ENCODE measurements at places on chromosomes 3 and 15.

DNA sequence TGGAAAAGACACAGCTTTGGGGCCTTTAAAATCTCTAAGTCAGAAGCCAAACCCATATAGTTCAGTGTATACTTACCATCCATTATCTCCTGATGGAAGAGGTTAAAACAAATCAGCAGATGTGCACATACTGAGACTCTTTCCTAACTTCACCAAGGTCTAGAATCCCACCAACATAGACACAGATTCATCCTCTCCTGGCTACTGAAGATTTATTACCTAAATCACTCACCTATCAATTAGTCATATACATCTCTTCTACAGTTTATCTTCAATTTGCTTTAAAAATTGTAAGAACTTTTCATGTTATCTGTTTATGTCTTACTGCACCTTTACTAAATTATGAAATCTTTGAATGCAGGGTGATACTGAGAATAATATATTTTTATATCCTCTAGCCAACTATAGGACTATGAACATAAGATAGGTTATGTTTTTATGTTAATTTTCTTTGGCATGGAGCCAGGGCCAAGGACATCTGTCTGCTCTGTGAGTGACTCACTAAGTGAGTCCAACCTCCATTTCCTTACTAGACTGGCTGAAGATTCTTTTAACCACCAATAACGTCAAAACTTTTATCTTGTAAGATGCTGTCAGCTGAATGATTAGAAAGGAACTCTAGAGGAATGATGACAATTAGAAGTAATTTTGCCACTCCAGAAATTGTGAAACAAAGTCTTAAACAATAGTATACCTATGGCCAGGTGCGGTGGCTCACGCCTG, 397.6 kb downstream of the FOXP1 start:
- DNase-seq, result peak; percentile 20

DNA sequence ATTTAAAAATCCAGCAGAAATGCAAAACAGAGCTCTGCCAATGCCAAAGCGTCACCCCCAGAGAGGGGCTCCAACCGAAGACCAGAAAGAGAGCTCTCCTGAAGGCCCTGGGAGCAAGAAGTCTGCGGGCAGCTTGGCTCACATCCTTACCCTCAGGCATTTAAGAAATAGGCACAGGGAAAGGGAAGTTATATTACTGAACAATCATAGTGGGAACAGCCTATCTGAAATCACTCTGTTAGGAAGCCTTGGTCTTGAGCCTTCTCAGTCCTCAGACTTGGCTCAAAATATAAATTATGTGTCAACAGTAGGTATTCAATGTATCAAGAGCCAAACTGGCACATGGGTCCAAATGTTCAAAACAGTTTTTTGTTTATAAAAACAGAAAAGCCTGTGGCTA, 10.3 kb upstream of the PPARG start:
- no peak for DNase-seq

DNA sequence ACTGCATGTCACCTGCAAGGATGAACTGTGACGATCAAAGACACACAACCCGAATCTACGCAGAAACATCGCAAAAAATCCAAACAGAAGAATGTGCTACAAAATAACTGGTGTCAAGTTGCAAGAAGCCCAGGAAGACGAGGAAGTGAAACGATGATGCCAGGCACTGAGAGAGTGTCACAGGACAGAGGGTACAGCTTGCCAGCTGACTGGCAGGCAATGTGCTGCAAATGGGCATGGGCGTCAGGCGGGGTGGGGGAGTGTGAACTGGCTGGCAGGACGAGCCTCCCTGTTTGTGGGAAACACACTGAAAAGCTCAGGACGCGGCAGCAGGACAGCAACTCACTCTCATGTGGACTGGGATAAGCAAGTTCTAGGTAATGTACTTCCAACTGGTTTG, 28.9 kb upstream of the OCA2 start:
- DNase-seq, result no peak

GRCh38 chr3:82133070-82133606, 371.7 kb upstream of the GBE1 start:
- DNase-seq, result peak; percentile 51

- no peak for DNase-seq
Measured at GRCh38 chr3:141405025-141405424, 36.7 kb downstream of the ZBTB38 start.

GRCh38 chr3:140117096-140117526, 182.1 kb downstream of the CLSTN2 start:
- DNase-seq, result no peak

GRCh38 chr3:23480329-23480714, 277.2 kb downstream of the UBE2E2 start:
- no peak for DNase-seq

DNA sequence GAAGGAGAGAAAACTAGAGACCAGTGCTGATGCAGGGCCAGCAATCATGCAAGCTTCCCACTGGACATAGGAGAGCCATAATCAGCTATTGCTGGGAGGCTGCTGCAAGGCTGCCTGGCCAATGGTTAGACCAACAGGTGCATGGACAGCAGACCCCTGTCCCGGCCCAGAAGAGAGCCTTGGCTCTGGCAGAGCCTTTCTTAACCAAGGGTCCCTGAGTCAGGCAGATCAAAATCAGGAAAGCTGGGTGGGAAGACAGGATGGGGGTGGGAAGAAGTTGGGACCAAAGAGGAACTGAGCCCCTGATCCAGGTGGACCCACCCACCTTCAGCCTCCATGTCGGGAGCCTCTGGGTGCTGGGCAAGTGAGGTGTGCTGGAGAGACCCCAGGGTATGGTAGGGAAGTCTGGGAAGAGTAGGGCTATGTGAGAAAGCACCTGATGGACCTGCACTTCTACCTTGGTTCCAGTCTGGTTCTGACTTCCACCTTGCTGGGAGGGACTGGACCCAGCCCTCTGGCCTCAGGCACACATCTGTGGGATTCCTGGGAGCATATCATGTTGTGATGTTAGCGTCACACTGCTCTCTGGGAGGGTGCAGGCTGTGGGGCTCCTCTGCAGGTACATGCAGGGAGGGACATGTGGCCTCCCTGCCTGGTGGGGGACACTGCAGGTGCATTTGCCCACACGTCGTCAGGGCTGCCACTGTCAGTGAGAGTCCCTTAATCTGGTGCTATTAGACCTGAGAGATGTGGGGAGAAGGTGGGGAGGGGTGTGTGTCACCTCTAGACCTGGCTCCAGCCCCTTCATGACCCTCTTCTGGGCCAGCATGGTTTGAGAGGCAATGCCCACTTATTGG, 24.7 kb downstream of the KY start:
- no peak for DNase-seq

GRCh38 chr3:60101621-60102020, 1051.8 kb upstream of the CFAP20DC start:
- DNase-seq, result no peak

DNA sequence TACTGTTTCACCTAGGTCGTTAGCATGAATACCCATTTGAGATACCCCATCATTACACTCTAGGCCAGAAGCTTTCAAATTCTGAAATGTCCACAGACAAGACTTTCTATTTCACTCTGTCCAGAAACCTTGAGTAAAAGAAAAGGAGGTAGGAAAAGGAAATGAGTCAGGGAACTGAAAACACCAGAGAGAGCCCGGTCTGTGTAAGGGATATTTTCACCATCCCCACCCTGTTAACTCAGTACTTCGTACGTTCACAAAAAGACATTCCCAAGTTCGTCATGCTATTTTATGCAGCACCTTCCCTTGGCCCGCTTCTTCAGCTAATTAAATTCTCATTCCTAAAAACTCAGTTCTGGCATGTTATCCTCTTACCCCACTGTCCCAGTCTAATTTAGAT, 89.4 kb upstream of the SOX2 start:
- no peak for DNase-seq

GRCh38 chr3:174651951-174652350, 207.2 kb upstream of the NAALADL2 start:
- DNase-seq, result no peak

DNA sequence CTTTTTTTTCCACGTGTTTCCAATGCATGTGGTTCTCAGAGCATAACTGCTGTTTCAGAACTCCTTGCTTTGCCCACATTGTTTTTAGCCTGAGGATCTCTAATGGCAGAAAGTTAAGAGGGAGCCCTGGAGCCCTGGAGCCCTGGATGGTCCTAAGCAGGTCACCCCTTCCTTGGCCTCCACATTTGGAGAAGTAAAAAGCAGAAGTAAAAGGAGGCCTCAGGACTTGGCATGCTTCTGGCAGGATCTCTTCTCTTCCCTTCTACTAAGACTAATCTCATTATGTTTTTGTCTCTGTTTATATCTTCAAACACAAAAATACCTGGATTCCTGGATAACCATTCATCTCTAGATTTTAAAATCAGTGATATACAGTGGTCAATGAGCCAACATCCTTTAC, 50.1 kb downstream of the P2RY1 start:
- DNase-seq, result no peak

DNA sequence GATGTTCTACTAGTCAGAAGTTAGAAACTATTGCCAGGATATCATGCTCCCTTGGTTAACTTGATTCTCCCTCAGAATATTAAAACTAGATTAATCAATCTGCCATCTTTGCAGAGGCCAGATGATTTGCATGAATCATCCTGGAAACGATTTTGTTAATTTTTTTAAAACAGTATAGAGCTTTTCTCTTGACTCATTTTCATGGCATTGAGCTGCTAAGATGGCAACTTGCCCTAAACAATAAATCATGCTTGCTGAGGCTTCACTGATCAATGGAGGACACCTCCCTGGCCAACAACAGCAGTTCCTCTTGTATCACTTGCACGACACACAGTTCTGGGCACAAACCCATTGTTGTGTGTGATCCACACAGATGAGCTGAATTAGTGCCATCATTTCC, 109.1 kb downstream of the COL6A6 start:
- DNase-seq, result no peak

DNA sequence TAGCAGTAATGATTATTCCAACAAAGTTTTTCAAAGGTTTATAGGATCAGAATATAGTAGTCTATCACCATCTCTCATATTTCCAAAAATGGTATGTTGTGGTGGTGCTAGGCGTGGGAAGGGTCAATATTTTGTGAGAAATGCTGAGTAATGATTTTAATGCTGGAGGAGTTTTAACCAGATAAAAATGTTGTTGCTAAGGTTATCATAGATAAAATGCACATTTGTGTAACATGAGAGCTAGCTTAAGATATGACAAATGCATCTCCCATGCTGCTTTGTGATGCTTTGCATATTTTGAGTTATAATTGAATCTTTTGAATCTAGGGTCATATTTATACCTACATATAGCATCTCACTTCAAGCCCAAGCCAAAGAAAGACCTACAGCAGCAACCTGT, 103.9 kb upstream of the ROBO1 start:
- no peak for DNase-seq

GRCh38 chr3:175571096-175571495, 712.0 kb downstream of the NAALADL2 start:
- no peak for DNase-seq

DNA sequence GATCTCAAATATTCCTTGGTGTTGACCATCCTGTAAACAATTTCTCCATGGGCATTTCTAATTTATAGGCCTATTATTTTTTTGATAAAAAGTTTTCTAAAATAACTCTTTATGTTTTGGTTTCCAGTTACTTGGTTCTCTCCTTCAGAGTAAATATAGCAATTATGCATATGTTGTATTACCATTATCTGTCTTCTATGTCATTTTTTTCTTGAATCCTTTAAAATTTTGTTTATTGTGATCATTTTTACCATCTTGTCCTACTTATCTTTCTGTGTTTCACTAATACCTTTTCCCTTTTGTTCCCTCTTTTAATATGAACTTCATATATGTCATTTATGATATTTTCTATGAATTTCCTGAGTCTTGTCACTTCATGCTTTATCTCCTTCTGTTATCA, 341.1 kb downstream of the PDCD6IP start:
- DNase-seq, result no peak

DNA sequence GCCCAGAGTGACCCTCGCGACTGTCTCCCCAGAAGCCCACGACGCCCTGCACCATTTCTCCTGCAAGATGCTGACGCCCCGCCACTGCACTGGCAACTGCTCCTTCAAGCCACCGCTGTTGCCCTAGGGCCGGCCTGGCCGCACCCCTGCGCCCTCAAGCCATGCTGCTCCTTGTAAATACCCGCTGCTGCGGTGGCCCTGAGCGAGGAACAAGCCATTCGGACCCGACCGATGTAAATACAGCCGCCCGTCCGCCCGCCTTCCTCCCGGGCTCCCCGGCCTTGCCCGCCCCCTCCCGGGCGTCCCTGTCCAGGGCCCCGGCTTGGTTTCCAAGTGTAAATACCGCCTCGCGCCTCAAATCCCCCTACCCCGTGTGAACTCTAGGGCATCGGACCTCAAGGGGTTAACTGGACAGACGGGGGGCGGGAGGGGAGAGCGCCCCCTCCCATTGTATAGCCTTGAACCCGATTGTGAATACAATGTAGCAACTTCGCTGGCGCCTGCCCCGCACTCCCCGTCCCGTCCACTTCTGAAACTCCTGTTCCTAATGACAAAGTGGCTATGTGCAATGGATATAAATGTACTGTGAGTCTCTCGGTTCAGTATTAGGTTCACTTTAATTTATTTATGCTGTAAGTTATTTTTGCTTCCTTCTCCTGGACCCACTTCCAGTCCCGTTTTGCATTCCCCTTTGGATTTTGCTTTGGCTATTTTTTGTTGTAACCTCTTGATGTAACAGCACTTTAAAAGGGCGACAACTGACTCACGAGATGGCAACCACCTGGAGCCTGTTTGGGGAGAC, 5.9 kb downstream of the RNU6-1 start:
- DNase-seq, result peak; percentile 40

DNA sequence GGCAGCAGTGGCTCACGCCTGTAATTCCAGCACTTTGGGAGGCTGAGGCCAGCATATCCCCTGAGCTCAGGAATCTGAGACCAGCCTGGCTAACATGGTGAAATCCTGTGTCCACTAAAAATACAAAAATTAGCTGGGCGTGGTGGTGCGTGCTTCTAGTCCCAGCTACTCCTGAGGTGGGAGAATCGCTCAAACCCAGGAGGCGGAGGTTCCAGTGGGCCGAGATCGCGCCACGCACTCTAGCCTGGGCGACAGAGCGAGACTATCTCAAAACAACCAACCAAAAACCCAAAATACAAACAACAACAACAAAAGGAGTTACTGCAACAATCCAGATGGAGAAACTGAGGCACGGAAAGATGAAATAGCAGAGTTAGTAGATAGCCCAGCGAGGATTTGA, 35.4 kb downstream of the SAXO2 start:
- no peak for DNase-seq

DNA sequence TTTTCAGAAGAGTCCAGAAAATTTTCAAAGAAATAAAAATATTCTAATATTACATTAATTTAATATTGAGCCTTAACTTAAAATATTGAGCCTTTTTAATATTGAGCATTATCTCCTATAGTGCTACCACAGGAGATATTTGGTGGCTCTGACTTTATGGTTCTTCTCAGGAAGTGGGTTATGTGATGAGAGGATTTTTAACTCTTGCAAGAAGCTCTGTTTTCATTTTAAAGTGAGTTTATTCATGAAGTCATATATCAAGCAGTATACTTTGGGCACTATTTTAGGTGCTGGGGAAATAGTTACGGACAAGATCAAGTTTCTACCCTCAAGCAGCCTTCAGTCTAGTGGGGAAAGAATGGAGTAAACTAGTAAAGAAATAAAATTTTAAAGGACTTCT, 13.4 kb upstream of the MBNL1 start:
- no peak for DNase-seq
